ENCODE measurements at places on chromosomes 1 and 21.

DNA sequence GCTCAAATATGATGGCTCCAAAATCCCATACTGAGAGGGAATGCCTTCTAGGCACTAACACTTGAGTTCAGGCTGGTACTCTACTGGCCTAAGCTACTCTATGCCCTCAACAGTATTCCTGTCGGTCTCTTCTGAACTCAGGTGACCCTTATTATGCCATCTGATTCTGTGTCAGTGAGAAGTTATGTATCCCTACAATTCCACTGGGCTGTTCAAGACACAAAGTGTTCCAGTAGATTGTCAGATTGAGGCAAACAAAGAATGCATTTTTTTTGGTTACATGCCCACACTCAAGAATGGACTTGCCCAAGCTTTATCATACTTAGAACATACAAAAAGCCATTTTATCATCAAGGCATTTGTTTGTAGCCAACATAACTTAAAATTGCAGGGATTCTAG is 553.8 kb upstream of the PRMT6 start:
- no peak for DNase-seq

DNA sequence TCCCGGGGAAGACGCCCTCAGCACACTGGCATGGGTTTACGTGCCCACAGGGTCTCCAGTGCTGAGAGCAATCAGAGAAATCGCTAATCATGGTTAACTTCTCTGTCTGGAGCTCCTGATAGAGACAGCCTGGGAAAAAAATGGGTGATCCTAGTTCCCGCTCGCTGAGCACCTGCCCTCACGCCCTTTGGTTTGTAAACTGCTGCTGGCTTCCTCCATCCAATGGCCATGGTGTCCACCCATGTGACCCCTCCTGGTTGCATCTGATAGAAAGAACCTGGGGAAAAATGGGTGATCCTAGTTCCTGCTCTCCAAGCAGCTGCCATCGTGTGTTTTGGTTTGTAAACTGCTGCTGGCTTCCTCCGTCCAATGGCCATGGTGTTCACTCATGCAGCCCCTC is 402.2 kb downstream of the PRDM2 start:
- DNase-seq: no peak

DNA sequence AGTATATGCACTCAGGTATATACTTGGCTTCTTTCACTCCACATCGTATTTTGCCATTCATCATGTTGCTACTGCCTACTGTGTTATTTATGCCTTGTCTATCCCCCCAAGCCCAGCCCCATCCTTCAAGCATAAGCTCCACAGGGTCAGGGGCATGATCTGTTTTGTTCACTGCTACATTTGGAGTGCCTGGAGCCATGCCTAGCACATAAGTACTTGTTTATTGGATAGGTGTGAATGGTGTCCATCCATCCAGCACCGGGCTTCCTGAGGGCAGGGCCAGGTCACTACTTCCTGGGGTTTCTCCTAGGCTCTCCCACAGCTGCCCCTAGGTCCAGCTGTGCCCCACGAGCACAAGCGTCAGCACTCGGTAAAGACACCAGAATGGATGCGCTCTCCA is 289.0 kb upstream of the VAMP3 start:
- DNase-seq: no peak

DNA sequence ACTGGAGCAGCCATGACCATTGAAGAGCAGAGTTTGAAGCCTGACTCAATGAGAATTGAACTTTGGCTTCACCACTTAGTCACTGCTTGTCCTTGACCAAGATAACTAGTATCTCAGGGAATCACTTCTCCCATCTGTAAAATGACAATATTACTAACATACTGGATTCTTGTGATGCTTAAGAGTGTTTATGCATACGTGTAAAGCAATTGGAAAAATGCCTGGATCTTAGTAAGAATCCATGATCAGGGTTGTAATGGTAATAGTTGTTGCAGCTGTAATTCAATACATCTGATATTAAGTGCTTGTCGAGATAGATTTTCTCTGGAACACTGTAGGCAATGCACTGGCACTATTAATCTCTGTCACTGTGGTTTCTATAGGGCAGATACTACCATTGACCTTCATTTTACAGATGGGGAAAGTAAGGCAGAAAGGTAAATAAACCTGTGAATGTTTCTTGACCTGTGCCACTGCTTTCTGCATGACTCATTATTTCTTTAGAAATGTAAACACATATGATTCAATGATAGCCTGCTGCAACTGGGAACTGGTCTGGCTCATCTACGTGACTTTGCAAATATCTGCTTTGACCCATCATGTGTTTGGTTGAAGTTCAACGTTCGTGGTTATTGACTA is 662.5 kb downstream of the PLA2G4A start:
- no peak for DNase-seq

DNA sequence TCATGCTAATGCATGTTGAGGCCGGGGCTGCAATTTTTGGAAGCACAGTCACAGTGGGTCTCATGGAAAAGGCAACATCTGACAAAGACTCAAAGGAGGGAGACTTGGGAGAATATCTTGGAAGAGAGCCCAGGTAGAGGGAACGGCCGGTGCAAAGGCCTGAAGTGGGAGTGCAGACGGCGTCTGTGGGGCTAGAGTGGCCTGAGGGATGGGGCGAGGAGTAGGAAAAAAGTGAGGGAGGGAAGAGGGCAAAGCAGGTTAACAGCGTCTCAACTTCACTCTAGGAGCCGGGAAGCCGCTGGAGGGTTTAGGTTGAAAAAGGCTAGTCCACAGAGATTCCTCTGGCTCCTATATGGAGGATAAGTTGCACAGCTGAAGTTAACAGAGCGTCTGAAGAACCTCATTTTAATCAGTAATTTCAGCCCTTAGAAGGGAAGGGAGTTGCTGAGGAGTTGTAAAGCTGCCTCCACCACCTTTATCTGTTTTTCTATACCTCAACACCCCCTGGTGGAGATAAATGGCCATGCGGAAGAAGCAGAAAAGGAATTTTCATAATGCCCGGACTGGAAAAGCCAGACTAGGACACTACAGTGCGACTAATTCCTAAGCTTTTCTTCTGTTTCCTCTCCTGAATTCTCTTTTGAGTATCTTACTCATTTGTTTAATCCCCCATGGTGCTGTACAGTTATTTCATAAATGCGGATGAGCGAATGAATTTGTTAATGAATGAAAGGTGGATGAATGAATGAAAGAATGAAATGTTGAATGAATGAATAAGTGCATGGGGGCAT is 78.7 kb upstream of the ZNF281 start:
- peak; percentile 75 for DNase-seq

GRCh38 chr1:149979245-149979971 is 31.1 kb downstream of the OTUD7B start:
- DNase-seq: no peak

GRCh38 chr1:2275796-2276536 is 47.8 kb downstream of the SKI start:
- DNase-seq: no peak

GRCh38 chr21:46416551-46416950 is 42.1 kb upstream of the DIP2A start:
- DNase-seq: no peak

DNA sequence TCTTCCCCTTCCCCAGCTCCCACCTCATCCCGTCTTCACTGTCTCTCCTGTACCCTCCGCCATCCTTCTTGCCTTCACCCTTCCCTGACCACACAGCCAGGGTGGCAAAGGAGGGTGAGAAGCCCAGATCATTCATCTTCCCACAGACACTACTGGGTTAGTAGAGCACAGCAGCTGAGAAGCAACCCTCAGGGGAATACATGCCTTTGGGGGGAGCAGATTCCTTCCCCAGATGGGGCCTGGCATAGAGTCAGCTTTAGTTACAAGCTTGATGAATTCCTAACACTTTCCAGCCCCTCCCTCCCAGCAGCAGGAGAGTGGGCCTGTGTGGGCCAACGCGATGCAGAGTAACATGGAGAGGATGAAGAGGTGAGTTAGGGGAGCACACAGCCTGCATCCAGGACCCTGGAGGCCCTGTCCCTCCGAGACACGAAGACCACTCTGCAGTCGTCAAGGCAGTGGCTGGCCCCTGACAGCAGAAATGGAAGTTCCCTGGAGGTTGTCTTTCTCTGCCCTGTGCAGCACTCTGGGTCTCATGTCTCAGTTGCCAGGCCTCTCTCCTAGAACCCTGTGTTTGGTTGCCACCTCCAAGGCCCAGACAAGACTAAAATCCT is 8.8 kb upstream of the BTG2 start:
- no peak for DNase-seq

- no peak for DNase-seq
Measured at GRCh38 chr1:115288591-115289198, 49.4 kb downstream of the NGF start.

DNA sequence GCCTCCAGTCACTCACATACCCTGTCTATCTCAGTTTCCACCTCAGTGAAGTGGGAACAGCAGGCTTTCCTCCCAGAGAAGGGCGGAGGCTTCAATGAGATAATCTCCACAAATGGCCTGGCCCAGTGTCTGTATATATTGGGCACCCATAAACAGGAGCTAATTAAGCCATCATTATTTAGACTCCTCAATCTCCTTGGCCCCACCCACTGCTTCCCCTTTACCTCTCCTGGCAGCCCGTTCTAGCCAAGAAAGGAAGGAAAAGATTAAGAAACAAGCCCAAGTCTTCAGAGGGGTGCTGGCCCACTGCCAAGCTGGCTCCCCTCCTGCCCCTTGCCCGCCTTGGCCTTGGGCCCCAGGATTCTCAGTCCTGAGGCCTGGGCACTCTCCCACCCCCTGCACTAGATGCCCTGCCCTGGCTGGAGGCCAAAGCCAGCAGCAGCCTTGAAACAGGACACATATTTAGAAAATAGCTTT is 15.9 kb upstream of the EPB41 start:
- DNase-seq: no peak

DNA sequence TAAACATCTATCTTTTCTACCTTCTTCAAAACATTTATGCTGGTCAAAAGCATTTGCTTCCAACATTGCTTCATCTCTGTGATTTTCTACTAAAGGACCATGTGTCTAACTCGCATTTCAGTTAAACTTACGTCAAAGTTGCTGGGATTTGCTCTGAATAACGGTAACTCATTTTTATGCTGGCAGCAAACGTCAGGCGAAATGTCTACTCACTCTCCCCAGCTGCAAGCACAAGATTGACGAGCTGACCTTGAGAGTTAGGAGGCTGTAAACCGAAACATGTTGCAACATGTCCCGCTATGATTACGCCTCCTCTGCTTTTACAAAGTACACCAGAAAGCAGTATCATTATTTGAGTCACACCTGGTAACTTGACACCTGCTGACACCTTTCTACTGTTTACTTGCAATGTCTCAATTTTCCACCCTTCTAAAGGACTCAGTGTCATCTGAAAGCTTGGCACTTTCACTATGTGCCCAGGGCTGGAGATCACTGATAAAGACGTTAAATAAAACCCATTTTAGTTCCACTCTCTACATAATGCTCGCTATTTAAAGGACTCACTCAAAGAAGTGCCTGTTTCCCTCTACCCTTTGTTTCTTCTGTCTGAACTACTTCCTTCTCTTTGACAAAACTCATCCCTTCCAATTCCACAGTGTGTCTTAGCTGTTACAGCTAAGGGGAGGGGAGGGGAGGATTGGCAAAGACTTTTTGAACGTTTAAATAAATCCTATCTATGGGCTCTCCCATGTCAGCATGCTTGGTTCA is 111.9 kb downstream of the PTPN14 start:
- DNase-seq: no peak

GRCh38 chr1:156899956-156900718 is 6.6 kb downstream of the PEAR1 start:
- no peak for DNase-seq

DNA sequence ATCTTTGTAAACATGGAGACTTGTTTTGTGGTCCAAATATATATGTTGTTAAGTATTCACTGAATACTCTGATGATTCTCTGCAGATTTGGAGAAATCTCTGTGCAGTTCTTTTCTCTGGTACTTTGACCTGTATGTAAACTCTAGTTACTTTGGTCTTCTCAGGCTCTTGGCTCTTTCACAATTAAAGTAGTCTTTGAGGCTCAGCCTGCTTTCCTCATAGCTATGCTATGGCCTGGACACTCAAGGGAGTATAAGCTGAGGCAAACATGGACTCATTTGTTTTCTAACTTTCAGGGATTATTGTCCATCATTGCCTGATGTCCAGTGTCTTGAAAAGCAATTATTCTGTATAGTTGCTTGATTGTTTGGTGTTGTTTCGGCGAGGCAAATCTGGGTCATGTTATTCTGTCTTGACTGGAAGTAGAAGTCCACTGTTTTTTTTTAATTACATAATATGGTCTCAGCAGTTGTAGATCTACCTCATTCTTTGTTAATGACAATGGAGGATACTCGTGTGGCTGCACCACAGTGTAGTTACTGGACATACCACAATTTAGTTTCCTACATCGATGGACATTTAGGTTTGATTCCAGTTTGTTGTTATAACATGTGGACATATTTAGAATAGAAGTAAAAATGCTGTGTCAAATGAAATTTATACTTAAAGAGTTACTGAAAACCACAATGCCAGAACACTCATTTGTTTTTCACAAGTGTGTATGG is 9.2 kb downstream of the PTBP2 start:
- DNase-seq: no peak

- no peak for DNase-seq
Measured at GRCh38 chr1:236151739-236152424, 9.5 kb downstream of the GPR137B start.

GRCh38 chr1:84773195-84773594 is 82.9 kb upstream of the SSX2IP start:
- no peak for DNase-seq

DNA sequence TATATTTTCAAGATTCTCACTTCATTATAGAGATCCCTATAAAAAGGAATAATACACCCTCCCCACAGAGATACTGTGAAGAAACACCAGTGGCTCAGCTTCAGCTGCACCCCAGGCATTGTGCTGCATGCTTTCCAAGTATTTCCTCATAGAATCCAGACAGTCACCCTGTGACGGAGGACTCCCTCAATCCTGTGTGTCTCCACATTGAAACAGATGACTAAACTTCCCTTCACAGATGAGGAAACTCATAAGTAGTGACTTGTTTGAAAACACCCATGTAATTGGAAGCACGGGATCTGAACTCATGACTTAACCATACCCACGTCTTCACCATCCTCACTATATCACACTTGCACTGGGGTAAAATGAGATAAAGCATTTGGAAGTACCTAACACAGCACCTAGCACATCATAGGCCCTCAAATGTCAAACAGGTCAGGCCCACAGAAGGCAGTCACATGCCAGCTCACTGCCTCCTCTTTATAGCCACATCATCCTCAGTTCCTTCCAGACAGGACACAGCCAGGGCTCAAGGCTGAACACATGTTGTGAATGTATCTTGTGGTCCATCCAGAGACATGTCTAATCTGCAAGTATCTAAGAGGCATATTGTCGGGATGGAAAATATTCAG is 55.2 kb downstream of the GPR161 start:
- DNase-seq: peak; percentile 79

- no peak for DNase-seq
Measured at GRCh38 chr1:178076607-178077006, 17.3 kb upstream of the RASAL2 start.

GRCh38 chr1:202397256-202397655 is 48.8 kb downstream of the PPP1R12B start:
- DNase-seq: no peak

- DNase-seq: no peak
Measured at GRCh38 chr1:245834002-245834401, 673.1 kb downstream of the SMYD3 start.

Measured in kidney capillary endothelial cell (primary cell).